Left forelimb (tissue), 1 donor: ENCODE measurements at places on chromosomes 1 and 21.

- DNase-seq: no peak
Observed at GRCh38 chr1:111219557-111220286, 7.8 kb upstream of the CHI3L2 start.

DNA sequence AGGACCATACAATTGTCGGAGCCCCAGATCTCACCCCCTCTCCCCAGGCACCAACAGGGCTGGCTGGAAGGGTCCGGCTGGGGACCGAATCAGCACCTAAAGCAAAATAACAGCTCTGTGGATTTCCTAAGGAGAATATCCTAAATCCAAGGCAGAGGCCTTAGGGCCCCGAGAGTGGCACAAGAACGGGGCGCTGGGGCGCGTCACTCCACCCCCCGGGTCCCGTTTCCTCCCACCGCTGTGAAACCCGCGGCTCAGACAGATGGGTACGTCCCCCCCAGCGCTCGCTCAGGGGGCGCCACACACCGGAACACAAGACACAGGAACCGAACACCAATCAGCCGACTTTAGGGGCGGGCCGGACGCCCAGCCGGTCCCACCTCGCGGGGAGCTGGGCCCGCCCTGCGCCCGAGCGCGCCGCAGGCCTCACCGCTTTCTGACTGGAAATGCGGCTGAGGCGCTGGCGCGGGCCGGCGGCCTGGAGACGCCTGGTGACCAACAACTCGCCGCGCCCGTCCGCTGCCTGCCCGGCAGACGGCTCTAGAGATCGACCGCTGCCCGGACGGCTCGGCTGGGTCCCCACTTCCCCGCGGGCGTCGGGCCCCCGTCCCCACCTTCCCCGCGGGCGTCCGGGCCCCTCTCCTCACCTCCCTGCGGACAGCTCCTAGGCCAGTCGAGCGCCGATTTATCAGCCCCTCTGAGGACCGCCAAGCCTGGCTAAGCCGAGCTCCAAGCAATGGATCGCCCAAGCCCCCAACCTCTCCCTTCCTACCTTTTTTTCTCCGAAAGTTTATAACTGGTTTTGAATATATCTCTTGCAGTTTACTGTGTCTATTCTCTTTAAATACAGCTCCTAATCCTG is at the start of gene HFM1:
Gene HFM1, minus strand, starts transcription at position 687 of the 862 bp plus-strand sequence. CDS start 3,755 bp downstream, outside the sequence.
- peak; percentile 89 for DNase-seq

- DNase-seq: no peak
Observed at GRCh38 chr21:30042443-30042842, 102.6 kb upstream of the GRIK1 start.

DNA sequence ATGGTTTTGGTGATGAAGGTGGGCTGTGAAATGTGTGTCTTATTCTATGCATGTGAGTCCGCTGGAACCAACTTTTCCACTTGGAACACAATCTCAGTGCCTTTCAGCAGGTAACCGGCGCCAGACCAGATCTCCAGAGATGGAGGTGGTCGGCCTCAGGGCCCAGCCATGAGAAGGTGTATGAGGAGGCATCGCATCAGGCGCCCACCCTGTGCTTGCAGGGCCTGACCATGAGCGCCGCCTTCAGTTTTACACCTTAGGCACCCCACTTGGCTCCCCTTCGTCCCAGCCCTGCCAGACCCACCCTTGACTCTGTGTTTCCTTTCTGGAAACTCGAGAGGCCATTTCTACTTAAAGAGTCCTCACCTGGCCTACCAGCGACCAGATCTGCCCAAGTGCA is 48.6 kb upstream of the ATF3 start:
- no peak for DNase-seq

DNA sequence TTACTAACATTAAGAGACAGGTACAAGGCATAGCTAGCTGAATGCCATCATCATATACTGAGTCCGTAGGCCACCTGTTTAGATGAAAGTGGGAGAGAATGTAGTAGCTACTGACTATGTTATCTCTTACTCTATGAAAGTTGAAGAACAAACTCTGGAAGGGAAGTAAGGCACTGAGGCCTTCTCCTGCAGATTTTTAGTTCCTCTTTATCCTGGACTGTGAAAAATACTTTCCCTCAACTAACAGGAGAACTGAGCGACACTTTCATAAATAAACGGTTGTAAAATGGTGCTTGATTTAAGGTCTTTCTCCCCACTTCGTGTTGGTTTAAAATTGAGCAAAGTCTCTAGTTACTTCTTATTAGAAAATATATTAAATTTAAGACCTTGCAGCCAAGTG is 101.9 kb downstream of the FNBP1L start:
- no peak for DNase-seq

- no peak for DNase-seq
Observed at GRCh38 chr1:91591175-91591974, 90.7 kb downstream of the CDC7 start.

DNA sequence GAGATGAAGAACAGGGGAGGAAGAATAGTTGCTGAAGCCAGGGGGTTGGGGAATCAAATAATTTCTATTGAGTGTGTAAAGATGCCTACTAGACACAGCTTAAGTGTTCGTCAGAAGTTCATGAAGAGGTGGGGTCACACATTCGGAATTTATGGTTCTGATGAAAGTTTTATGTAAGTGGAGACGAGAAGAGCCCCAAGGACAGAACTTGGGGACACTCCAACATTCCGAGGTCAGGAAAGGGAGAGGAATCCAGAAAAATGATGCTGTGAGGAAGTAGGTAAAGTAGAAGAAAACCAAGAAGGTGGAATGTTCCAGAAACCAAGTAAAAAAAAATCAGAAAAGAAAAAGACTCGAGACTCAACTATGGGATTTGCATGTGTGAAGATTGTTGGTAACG is 272.5 kb downstream of the SIPA1L2 start:
- DNase-seq: no peak

- no peak for DNase-seq
Observed at GRCh38 chr1:110647254-110647891, 27.4 kb downstream of the KCNA3 start.

GRCh38 chr1:94863919-94864318 is 43.8 kb downstream of the SLC44A3 start:
- no peak for DNase-seq

- DNase-seq: no peak
Observed at GRCh38 chr1:92754000-92754718, 30.7 kb downstream of the EVI5 start.

GRCh38 chr1:59639266-59639665 is 175.5 kb upstream of the HOOK1 start:
- DNase-seq: no peak

- DNase-seq: peak; percentile 30
Observed at GRCh38 chr1:29785137-29785527, 548.8 kb downstream of the PTPRU start.

- no peak for DNase-seq
Observed at GRCh38 chr1:7646164-7646563, 124.9 kb upstream of the VAMP3 start.

DNA sequence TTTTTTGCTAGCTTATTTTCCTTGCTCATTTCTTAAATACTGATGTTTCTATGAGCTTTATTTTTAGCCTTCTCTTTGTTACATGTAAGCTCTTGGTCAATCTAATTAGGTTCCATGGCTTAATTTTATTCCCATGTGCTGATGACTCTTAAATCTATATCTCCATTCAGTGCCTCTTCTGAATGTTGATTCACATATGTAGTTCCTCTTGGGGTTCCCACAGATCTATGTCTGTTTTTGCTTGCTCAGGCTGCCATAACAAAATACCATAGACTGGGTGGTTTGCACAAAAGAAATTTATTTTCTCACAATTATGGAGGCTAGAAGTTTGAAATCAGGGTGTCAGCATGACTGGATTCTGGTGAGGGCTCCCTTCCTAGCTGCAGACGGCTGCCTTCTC is 58.3 kb upstream of the PLA2G4A start:
- DNase-seq: no peak
